ENCODE measurements at places on chromosomes 2 and 18.

DNA sequence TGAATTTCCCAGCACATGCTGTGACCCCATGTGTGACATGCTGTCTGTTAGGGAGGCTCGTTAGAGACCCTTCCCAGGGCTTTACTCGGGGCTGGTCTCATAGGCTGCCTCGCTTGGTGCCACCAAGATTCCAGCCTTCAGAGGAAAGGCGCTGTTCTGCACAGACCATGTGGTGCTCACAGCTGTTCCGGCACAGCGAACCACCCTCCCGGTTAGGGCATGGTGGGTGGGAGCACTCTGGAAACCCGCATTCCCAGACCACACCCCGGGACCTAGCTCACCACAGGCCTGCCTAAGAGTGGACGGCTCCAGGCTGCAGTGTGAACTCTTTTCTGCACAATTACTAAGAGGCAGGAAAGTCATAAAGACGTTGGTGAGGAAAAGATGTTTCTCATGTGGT, 112.0 kb downstream of the MBP start:
- no peak for DNase-seq

GRCh38 chr2:202918860-202919259, 6.8 kb downstream of the CARF start:
- no peak for DNase-seq

DNA sequence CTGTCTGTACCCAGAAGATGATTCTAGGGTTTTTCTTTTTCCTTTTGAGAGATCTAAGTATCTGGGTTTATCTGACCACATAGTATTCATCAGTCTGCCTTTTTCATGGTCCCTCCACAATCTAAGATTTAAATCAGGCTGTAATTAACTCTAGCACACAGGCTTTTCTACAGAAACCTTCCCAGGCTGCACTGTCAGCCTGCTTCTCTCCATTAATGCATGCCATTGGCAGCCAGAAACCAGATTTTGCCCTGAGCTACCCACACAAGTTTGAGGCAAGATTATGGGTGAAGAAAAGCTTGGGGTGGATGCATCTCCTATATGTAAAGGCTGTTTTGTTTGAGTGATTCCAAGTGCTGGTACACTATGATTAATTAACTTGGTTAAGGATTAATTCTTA, 45.7 kb upstream of the EML4 start:
- DNase-seq, result no peak

- no peak for DNase-seq
Observed at GRCh38 chr2:174436351-174436750, 40.8 kb downstream of the SCRN3 start.

All from esophagus squamous epithelium (tissue), 5 donors.